ENCODE measurements at places on chromosomes 4 and X.
A peak's percentile ranks its signal among the peaks of the same experiment; 100 is the strongest.

DNA sequence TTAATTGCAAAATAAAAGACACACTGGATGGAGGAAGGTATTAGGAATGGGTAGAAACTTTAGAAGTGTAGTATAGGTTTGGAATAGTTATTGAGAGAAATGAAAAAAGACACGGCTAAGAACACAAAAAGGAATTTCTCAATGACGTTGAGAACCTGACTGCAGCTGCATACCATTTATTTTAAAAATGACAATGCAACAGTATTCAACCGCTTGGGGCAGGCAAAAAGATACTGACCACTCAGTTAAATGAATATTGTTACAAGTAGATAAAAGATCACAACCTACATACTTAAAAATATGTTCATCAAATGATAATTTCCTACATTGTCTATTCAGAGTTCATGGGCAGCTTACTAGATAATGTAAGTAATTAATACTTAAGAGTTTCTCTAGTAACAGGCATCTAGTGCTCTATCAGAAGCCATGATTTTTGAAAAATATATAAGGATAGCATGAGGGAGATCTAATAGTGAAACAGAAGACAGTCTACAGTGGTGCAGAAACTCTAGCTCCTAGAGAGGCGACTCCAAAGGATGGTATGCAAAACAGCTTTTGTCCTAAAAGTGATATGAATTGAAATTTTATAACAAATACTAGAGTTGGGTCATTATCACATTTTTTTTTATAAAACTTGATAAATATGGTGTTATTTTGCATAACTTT lies 216.2 kb upstream of the VEGFC start:
- no peak for DNase-seq

GRCh38 chrX:150940844-150941495 lies 42.2 kb upstream of the HMGB3 start:
- DNase-seq, result no peak

DNA sequence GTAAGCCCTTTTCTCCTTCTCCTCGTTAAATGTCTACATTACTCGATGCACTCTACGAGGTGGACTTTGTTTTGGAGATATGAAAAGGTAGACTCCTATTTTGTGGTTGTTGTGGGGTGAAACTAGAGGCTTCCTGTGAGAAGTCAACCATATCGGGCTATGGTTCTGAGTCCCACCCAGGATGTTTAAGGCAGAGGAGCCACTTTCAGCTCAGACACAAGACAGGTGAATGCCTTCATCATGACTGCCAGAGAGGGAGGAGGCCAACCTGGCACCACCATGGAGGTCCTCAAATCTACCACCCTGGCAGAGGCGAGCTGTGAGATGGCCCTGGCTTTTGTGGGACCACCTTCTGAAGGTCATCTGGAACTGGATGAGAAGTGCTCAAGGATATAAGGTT lies 154.4 kb upstream of the KLF3 start:
- no peak for DNase-seq

DNA sequence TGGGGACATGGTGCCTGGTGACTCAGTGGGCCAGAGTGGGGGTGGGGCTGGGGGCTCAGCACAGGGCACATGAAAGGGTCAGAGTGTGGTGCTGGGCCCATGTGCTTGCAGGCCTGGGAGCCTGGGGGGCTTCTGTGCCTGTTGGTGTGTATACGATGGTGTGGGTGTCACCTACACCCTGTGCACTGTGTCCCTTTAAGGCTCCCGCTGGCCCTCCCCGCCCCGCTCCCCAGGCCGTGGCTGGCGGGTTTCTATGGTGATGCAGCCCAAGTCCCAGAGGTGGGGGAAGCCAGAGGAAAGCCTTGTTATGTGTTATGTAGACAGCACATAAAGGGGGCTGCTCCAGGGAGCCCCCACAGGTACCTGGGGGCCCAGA lies 5.5 kb downstream of the L1CAM start:
- DNase-seq, result no peak

DNA sequence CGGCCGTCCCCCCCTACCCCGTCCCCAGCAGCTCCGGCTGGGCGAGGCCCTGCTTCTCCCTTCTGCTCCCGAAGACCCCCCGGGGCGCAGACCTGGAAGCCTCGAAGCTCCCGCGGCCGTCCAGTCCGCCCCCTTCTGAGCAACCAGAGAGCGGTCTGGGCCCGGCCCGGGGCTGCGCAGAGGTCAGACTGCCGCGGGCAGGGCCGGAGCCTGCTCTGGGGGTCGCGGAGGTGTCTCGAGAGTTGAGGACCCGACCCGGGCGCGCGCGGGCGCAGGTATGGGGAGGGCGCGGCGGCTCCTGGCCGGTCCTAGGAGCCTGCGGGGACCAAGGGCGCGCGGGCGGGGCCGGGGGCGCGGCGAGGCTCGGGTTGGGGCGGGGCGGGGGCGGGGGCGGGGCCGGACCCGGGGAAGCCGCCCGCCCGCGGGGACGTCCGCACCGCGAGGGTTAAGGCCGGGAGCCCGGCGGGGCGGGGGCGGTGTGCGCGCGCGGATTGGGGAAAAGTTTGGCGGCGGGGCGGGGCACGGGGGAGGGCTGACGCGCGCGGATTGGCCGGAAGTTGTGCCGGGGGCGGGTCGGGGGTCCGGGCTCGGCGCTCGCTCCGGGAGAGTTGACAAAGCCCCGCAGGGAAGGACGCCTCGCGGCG lies at the start of gene FGFRL1:
TSS of gene FGFRL1 (plus strand) at position 605 of the 644 bp plus-strand sequence. CDS start 860 bp downstream, outside the sequence.
- peak; percentile 86 for DNase-seq

GRCh38 chr4:113141901-113142346 lies 92.5 kb downstream of the ANK2 start:
- DNase-seq, result no peak

DNA sequence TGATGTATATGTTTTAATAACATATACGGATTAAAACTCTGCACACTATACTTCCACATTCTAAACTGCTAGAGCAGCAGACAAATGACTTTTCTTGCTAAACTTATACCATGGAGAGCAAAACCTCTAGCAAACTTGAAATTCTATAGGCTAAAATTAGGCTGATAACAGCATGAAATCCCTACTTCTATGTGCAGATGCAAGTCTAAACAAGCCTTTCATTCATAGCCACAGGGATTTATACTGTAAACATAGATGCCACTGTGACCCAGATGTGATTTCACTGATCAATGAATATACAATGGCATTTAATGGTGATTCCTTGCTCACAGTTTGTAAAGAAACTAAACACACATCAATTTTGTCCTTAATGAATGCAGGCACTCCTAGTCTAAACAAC lies 151.0 kb downstream of the ANTXR2 start:
- DNase-seq, result no peak

DNA sequence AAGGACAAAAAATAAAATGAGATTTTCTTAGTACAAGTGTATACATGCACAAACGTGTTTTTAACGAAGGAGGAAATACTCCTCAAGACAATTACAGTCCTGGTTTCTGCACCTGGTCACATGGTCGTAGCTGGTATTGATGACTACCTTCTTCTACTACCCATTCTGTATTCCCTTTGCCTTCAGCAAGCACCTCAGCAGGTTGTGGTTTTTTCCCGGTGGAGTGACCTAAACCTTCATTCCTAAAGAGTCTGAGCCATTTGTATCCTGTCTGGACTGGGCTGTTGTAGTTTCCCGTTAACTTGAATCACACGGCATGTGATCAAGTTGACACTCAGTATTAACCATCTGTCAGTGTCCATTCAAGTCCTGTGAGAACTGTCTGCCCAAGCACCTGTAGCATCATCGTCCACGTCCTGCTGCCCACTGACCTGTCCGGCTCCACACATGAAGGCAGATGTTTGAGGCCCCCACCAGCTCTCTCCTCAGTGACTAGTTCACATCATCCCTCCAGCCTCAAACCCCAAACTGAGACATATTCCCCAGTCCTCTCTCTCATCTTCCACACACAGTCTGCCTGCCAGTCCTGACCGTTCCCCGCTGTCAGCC lies 31.1 kb upstream of the TBC1D14 start:
- DNase-seq, result no peak

GRCh38 chrX:72069350-72070160 lies 62.2 kb downstream of the RTL5 start:
- no peak for DNase-seq

GRCh38 chr4:41878991-41879491 lies 56.2 kb upstream of the TMEM33 start:
- no peak for DNase-seq

GRCh38 chr4:15420642-15421041 lies 7.2 kb upstream of the C1QTNF7 start:
- no peak for DNase-seq

- no peak for DNase-seq
These were observed 58.6 kb upstream of the CHRNA9 start for GRCh38 chr4:40276546-40276945.

DNA sequence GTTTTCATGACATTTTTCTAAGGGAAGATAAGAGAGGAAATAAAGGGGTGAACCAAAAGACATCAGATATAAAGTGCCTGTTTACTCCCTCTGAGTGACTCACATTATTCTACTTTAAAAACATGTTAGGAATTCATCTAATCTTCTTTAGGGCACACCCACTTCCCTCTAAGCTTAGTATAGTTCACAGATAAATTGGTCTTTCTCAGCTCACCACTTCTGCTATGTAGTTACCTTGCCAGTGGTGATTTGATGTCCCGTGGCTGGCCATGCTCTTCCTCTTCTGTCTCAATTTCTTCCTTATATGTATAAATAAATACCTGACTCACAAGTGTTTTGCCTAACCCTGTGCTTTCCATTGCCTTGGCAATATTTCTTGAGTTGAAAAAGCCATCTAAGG lies 96.8 kb downstream of the PDLIM5 start:
- DNase-seq, result no peak

- DNase-seq, result no peak
These were observed 7.0 kb downstream of the LAGE3 start for GRCh38 chrX:154471839-154472684.

GRCh38 chr4:11805842-11806241 lies 377.1 kb upstream of the HS3ST1 start:
- no peak for DNase-seq

Data from stimulated activated CD4-positive, alpha-beta T cell treated with anti-CD3 and anti-CD28 coated beads, Interleukin-1b, Interleukin-23, amount 100 ng/mL, for 1 hour (primary cell).